Endothelial cell of umbilical vein (primary cell): ENCODE measurements at places on chromosomes 16 and 17. TPM values are rescaled to one million over a fixed set of nuclear protein-coding genes. Genes with fewer than 3 reads are reported as not detected.

The KRTAP1-1 gene
- total RNA-seq, result not detected in 2 replicates

The PRKCB gene
- total RNA-seq, result not detected in 2 replicates

The SLFN11 gene
- total RNA-seq, result 95.0 and 110 TPM in 2 replicates

The PDIA2 gene
- total RNA-seq, result 0.99 TPM in 1 of 2 replicates, not detected in the other

The EME1 gene
- total RNA-seq, result 7.3 and 9.1 TPM in 2 replicates

The GNG13 gene
- total RNA-seq, result not detected in 2 replicates

- no peak for DNase-seq
Measured at GRCh38 chr16:88694221-88695087, 8.1 kb upstream of the SNAI3 start.

DNA sequence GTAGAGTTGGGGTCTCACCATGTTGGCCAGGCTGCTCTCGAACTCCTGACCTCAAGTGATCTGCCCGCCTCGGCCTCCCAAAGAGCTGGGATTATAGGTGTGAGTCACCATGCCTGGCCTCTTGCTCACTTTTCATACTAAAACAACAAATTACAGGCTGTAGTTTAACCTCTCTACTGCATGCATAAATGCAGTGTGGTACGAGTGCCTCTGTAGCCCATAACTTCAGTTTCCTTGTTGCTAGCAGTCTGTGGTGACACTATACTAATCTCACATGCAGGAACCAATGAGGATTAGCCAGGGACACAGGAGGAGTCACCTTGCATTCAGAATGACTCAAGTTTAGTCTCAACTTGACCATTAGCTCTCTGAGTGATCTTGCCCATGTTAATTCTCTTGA, 20.1 kb downstream of the HMOX2 start:
- no peak for DNase-seq

DNA sequence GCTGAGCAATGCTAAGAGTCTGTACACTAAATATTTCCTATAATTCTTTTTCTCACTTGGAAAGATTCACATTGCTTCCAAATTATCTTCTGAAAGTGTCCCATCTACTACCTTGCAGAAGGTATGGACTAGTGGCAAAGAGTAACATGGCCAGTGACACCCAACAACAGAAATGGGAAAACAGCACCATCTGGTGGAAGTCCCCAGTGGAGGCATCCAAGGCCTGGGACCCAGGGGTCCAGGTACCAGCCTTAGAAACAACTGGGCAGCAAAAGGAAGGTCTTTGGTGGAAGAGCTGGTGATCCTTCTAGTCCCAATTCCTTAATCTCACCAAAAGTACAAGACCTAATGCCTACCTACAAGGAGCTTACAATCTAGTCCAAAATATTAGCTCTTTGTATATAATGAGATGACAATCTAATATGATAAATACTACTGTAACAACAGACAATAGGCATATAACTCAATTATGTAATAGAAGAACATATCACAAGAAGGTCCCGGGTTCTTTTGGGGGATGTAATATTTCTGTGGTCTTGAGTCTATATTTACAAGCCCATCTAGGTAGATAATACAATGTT, 55.3 kb downstream of the SKAP1 start:
- peak; percentile 26 for DNase-seq

DNA sequence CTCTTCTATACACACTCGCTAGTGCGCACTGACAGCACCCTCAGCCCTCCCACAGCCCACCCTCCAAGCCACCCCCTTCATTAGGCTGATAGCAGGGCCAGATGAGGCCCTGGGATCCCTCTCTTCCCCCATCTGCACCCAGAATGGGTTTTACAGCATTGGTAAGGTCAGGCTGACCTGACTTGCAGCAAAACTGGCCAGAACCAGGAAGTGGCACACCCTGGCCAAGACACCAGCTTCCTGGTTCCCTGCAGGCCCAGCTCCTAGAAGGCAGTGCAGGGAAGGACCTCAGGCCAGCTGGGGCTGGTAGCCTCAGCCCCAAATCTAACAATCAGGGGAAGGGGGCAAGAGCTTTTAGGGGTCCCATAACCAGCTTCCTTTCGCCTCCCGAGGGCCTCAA, 50.0 kb upstream of the MRPS23 start:
- no peak for DNase-seq

- DNase-seq, result no peak
Measured at GRCh38 chr17:6668727-6669425, 17.3 kb downstream of the C17orf100 start.

GRCh38 chr17:56896968-56897359, 16.9 kb downstream of the TRIM25 start:
- DNase-seq, result no peak

- no peak for DNase-seq
Measured at GRCh38 chr17:80951121-80952090, 40.2 kb upstream of the CHMP6 start.
